ENCODE measurements at places on chromosomes 3 and 15. TPM values are rescaled to one million over a fixed set of nuclear protein-coding genes. Genes with fewer than 3 reads are reported as not detected.

GRCh38 chr15:47965297-47965696 lies 155.5 kb upstream of the SLC24A5 start:
- DNase-seq = no peak

Gene PPP1R14D
- polyA plus RNA-seq = 0.22 TPM

DNA sequence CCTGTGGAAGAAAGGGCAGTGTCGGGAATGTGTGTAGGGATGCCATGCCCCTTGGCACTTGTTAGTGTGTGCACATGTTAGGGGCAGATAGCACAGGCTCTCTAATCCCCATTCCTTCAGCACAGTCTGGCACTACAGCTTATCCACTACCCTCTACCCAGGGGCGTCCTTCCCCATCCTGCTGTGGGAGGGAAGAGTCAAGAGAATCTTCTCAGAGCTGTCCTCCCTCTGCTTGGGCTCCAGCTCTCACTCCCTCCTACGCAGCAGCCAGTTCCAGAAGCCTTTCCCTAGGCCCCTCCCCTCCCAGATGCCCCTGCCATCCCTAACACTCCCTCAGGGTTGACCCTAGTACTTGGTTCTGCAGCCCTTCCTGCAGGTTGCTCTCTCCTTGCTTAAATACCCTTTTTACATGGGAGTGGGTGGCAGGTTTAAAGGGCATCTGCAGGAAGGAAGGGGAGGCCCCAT lies 815 bp upstream of the GRM2 start:
- no peak for DNase-seq

DNA sequence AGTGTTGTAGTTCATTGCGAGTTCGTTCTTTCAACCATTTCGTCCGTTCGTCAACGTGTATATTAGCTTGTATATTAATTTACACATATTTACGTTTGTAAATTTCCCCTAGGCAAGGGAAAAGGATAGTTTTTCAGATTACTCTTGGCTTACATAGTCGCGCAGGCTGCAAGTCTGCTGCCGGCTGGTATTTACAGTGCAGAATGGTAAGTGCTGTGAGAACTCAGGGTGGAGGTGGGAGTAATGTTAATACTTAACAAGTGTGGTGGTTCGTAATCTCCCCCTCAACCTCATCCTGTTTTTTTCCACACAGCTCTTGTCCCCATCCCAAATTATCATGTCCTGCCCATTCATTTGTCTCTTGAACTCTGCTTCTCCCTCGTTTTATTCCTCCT lies 766 bp downstream of the FAM98B start:
- DNase-seq = no peak
